ENCODE measurements at places on chromosomes 4 and X.

GRCh38 chrX:13001097-13001496 lies 26.2 kb downstream of the TMSB4X start:
- DNase-seq, result no peak

DNA sequence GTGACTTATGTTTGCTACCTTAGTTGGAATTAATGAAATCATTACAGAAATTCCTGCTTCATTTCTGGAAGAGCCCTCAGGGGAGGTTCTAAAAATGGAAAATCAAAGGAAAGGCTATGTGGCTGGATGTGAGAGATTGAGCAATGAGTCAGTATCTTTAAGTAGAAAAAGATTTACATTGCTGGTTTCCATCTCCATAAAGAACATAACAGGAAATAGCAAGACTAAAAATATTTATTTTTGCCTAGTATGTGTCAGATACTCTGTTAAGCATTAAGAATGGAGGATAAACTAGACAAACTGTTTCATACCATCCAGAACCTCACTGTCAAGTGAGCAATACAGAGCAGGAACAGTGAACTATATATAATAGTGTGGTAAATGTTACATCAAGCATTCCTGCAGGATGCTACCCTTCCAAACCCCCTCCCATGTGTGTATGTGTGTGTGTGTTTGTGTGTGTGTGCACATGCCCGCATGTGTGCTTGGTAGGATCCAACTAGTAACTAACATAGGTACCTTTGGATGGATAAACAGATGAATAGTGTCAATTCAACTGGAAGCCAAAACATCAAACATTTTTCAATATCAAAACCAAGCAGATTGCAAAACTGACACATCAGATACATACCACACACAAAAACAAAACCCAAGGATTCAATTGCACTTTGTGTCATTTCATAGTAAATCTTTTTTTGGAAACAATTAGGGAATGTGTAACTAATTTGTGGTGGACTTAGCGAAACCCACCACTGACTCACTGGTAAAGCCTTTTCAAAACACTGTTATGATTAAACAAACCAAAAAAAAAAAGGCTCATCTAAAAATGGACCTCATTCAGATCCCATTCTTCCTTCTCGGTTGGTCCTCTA lies 223.4 kb downstream of the SHROOM3 start:
- DNase-seq, result no peak

DNA sequence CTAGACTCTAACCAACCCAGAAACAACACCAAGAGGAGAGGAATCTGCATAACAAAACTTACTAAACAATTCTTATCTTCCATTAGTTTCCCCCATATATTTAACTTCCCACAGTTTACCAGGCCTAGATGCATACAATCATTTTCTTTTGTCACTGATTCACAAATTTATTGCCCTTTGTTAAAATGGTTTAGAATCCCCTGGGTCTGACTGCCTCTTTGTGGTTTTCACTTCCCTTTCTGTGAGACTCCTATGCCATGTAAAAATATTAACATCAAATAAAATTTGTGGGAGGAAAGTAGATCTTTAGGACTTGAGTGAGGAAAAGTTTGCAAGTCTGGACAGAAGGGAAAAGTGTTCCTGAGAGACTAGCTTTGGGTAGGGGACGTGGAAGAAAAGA lies 393.8 kb upstream of the CNKSR2 start:
- no peak for DNase-seq

DNA sequence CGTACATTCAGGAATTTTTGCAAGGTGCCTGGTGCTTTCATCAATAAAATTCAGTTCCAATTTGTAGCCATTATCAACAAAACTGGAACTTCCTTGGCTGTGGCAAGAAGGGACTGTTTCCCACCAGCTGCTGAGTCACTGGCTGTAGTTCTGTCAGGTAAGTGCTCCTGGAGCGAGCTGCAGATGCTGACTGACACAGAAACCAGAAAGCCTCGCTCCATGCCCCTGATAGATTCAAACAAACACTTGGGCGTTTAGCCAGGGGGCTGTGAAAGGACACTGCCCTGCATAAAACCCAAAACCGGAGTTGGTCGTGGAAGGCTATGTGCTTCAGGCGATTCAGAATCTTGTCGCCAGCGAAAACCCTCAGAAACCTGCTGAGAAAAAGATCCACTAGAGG lies 188.4 kb upstream of the FAM9B start:
- no peak for DNase-seq

GRCh38 chrX:124098089-124098488 lies 136.6 kb downstream of the STAG2 start:
- DNase-seq, result no peak

DNA sequence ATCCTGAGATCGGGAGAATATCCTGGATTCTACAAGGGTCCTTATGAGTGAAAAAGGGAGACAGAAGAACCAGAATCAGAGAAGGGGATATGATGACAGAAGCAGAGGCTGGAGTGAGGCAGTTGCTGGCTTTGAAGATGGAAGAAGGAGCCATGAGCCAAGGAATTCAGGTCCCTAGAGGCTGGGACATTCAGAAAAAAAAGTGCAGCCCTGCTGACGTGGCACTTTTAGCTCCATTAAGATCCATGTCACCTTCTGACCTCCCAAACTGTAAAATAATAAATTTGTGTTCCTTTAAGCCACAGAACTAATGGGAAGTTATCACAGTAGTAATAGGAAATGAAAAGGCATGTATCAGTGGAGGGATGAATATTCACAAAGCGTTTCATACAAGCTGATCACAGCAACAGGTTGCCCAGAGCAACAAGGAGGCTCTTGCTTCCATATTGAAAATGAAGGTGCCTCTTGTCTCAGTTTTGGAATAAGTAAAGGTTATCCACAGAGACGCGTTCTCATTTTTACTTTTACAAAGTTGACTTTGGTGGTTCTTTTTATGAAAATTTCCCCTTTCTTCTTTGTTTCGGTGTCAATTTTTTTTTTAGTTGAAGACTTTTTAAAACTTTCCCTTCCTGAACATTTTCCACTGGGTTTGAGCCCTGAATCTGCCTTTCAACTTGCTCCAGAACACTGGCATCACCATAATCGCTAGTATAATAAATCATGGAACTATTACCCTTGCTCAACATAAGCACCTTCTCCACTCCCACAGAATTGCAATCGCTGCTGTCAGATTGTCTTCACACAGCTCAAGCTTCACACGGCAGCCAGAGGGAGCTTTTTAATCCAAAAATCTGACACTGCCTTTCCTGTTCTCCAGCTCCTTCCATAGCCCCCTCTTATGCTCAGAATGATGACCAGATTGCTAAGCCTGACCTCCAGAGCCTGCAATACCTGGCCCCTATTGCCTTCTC lies 127.6 kb upstream of the RBPJ start:
- peak; percentile 49 for DNase-seq

- DNase-seq, result no peak
Observed at GRCh38 chr4:26978387-26979053, 117.9 kb downstream of the STIM2 start.

- no peak for DNase-seq
Observed at GRCh38 chr4:95186666-95187065, 362.1 kb downstream of the UNC5C start.

GRCh38 chr4:147594107-147594506 lies 23.1 kb upstream of the TMEM184C start:
- DNase-seq, result no peak

DNA sequence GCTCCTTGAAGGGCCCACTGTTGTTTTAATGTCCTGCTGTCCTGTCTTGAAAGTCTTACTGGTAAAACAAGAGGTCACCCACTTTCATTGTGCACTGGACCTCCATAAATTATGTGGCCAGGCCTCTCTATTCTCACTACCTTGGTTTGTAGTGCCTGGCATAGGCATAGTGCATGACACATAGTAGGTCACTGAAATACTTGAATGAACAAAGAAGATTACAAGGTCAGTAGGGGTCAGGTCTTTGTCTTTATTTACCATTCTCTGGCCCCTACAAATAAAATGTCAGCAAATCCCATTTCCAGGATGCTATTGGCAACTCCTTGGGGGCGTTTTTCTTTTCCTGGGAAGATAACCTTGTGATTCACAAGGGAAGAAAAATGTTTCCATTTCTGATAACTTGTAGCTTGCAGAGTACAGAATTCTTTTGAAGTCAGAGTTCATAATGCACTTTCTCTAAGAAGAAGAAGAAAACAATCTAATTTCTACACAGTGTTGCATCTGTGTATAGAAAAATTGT lies 1.4 kb downstream of the PGM2 start:
- no peak for DNase-seq

DNA sequence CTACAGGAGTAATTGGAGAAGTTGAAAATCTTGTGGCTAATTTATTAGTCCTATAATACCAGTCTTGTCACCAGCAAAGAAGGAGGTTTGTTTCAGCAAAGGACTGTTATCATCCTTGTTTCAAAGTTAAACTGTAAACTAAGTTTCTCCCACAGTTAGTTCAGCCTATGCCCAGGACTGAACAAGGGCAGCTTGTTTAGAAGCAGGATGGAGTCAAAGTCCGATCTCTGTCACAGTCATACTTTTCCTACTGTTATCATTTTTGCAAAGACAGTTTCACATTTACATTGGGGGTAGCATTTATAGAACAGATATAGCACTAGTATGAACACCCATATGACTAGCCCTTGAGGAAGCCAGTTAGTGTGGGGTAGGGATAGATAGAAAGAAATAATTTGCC lies 46.4 kb downstream of the AKAP4 start:
- no peak for DNase-seq

- DNase-seq, result no peak
Observed at GRCh38 chrX:20224814-20225487, 41.8 kb downstream of the RPS6KA3 start.

DNA sequence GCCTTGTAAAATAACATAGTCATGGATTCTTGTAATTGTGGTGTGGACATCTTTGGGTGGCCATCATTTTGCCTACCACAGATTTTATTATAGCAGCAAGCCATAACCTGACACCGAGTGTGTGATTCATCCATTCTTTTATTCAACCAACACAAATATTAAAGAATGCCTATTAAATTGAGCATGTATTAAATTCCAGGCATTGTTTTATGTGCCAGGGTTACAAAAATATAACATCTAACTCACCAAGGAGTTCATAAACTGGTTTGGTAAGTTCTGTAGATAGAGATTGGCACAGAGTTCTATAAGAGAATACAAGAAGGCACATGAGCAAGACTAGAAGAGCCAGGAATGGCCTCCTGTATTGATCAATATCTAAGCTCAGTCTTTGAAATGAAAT lies 18.0 kb downstream of the NBDY start:
- no peak for DNase-seq

GRCh38 chrX:153728095-153728494 lies 3.4 kb downstream of the ABCD1 start:
- no peak for DNase-seq

DNA sequence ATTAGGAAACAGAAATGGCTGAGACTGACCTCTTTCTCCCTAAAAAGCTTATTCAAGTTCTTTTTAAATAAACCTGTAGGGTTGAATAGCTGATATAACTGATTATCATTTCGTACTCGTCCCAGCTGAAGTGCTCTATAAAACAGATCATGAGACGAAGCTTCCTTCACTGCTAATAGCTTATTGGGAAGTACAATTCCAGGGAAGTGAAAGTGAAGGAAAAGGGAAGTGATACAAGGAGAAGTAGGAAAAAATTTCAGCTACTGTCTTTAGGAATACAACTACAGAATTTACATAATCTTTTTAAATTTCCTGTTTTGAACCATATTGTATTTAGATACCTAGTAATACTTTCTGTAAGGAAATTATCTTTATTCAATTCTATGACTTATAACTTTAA lies 103.0 kb downstream of the SNCA start:
- no peak for DNase-seq

- peak; percentile 7 for DNase-seq
Observed at GRCh38 chr4:84578540-84579402, 4.2 kb upstream of the CDS1 start.

GRCh38 chrX:104122829-104123228 lies 10.5 kb downstream of the ZCCHC18 start:
- no peak for DNase-seq

- no peak for DNase-seq
Observed at GRCh38 chrX:26254436-26254835, 38.5 kb downstream of the MAGEB5 start.

- DNase-seq, result no peak
Observed at GRCh38 chr4:43607827-43608461, 715.4 kb downstream of the GRXCR1 start.

GRCh38 chr4:88217169-88217568 lies 58.7 kb upstream of the ABCG2 start:
- DNase-seq, result no peak

DNA sequence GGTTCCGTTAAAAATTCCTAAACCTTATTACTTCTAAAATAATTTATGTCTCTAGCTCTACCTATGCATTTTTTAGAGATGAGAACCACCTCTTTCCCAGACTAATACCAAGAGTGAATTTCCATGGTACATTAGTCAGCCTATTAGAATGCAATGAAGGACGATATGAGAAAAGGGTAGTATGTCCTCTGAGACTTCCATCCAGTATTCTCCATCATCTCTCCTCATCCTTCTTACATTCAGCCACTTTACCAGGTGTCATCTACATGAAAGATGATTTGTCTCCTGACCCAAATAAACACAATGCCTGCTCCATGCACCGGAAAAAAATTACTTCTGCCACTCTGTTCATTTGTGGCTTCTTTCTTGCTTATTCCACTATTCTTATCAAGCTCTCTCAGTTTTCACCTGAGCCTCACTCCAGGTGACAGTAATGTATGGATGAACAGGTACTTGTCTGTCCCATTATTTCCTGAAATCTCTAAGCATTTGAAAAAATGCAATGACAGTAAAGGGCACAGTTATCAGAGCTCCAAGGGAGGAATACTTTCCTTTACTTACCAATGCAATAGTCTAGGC lies 97.9 kb downstream of the MAB21L2 start:
- no peak for DNase-seq

DNA sequence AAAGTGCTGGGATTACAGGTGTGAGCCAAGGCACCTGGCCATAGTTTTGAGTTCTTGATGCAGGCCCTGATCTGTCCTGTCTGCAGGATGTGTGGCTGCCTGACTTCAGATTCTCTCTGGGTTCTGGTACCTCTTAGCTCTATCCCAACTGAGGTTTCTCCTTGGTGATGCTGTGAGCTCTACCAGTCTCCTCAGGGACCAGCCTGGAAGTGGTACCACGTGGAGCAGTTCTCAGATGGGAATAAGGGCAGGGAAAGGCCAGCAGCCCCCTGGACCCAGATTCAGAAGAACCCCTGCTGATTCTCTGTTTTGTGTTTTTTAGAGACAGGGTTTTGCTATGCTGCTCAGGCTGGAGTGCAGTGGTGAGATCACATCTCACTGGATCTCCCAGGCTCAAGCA lies 85.0 kb upstream of the HELT start:
- no peak for DNase-seq

- no peak for DNase-seq
Observed at GRCh38 chrX:122583551-122583950, 600.5 kb upstream of the GRIA3 start.

GRCh38 chr4:137851435-137851834 lies 319.1 kb upstream of the PCDH18 start:
- no peak for DNase-seq

DNA sequence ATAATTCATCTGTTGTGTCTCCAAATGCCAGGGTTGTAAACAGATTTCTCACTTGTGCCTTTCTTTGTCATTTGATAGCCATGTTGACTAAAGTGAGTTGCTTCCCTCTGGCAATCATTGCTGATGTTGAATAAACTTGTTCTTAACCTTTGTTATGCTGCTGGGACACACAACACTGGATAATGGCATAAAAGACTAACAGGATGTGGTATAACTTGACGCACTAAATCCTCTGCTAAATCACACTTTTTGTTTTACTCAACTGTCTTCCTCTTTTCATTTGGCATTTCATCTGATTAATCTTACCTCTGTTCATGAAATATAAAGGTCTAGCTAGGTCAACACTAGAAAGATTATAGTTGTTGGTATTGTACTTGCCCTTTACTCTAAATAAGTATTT lies 17.6 kb upstream of the CXCL5 start:
- no peak for DNase-seq

Measured in activated CD4-positive, alpha-beta T cell treated with anti-CD3 and anti-CD28 coated beads for 48 hours (primary cell).